Activated CD4-positive, alpha-beta T cell treated with anti-CD3 and anti-CD28 coated beads for 36 hours (primary cell): ENCODE measurements at places on chromosomes 3 and 15. TPM values are rescaled to one million over a fixed set of nuclear protein-coding genes. Genes with fewer than 3 reads are reported as not detected.

DNA sequence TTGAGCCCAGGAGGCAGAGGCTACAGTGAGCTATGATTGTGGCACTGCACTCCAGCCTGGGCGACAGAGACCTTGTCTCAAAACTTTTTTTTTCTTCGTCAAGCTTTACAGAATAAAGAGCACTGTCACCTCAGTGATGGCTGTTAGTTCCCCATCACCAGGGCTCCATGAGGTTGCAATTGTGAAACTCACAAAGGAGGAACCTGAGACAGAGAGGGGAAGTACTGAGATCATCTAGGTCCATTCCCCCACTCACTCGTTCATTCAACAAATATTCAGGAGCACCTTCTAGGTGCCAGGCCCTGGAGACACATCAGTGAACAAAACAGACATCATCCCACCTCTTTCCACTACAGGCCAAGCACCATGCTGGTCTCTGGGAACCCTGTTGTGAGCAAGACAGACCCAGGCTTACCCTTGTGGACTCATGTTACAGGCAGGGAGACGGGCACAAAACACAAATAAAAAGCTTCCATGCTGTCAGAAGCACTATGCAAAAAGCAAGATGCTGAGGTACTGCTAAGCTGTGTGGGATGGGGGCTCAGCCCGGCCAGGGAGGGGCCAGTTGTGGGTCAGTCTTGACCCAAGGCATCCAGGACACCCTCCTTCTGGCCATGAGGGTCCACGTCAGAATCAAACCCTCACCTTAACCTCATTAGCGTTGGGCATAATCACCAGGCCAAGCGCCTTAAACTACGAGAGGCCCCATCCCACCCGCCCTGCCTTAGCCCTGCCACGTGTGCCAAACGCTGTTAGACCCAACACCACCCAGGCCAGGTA is 2.1 kb upstream of the RHO start:
- DNase-seq = no peak

The SLC25A36 gene
- total RNA-seq = 42.3 TPM

GRCh38 chr3:89467898-89468363 is 360.5 kb downstream of the EPHA3 start:
- no peak for DNase-seq

DNA sequence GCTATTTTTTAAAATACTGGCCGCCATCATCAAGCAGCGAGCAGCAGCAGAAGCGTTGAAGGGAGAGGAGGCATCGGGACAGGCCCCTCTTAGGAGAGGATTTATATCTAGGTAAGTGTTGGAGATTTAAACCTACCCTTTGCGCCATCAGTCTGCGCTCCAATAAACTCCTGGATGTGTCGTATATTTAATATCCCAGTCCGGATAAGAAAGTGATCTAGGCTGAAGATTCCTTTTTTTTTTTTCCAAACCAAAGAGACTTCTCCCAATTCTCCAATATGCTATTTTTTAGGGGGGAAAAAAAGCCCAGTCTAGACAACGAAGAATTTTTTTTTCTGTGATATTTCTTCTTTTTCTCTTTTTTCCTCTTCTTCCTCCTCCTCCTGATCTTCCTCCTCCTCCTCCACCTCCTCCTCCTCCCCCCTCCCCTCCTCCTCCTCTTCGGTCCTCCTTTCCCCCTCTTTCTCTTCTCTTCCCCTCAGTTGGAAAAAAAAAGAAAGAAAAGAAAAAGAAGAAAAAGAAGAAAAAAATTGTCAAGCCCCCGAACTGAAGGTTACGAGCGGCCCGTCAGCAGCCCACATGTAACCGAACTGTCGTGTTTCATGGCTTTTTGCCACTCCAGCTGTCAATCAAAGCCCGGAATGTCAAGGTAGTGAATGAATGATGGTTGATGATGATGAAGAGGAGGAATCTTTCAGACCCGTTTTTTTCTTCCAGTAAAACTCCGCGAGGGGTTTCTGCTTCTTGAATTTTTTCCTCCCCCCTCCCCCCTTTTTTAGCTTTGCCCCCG is 835 bp downstream of the MEIS2 start:
- DNase-seq = no peak
